ENCODE measurements at places on chromosomes 6 and 20.

GRCh38 chr6:31927863-31928671 lies 550 bp downstream of the C2 start:
- DNase-seq: no peak

DNA sequence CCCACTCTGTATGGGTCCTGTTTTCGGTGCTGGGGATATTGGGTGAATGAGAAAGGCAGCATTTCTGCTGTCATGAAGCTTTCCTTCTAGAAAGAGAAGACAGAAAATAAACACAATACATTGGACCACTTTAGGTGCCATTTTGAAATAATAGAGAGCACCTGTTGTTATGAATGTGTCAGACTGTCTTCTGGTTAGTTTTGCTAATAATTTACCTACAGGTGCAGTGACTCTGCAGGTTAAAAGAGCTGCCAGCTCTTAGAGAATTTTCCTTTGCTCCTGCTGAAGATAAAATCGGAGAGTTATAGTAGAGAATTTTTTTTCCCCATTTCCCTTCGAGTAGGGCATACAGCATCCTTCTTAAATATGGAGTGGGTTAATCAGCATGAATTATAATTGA lies 21.9 kb upstream of the GCLC start:
- DNase-seq: no peak

- no peak for DNase-seq
Observed at GRCh38 chr6:11987386-11987785, 24.7 kb upstream of the HIVEP1 start.

DNA sequence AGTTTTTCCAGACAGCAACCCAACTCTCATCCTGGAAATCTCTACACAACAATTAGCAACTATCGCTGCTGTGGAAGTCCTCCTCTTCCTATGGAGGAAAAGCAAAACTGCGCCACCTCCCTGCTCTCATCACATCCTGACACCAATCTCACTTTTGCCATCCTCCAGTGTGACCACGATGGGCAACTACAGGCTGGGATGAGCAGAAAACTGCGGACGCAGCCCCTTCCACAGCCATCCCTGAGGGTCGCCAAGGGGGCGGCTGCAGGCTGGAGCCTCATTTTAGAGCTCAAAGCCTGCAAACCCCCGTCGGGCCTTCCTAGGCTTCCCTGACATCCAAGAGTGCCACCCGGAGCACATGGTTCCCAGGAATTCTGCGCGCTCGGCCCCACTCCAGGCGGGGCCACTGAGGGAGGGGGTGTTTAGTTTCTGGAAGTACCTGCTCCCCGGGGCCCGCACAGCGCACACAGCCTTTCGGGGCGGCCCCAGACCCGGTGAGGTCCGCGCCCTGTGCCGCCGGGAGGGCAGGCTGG lies 1.2 kb downstream of the TCFL5 start:
- peak; percentile 83 for DNase-seq

- DNase-seq: no peak
Observed at GRCh38 chr6:29791162-29791561, 36.5 kb upstream of the HLA-G start.

GRCh38 chr6:26045928-26046368 lies 41.3 kb upstream of the HFE start:
- DNase-seq: no peak

GRCh38 chr20:44614525-44614924 lies 32.1 kb downstream of the PKIG start:
- DNase-seq: peak; percentile 62

- DNase-seq: no peak
Observed at GRCh38 chr6:52994839-52995088, 320 bp downstream of the GSTA4 start.

- DNase-seq: peak; percentile 40
Observed at GRCh38 chr6:113824411-113824810, 32.7 kb upstream of the MARCKS start.

GRCh38 chr6:20722455-20722854 lies 188.2 kb downstream of the CDKAL1 start:
- DNase-seq: no peak

- no peak for DNase-seq
Observed at GRCh38 chr20:32028647-32029372, 18.6 kb downstream of the CCM2L start.

DNA sequence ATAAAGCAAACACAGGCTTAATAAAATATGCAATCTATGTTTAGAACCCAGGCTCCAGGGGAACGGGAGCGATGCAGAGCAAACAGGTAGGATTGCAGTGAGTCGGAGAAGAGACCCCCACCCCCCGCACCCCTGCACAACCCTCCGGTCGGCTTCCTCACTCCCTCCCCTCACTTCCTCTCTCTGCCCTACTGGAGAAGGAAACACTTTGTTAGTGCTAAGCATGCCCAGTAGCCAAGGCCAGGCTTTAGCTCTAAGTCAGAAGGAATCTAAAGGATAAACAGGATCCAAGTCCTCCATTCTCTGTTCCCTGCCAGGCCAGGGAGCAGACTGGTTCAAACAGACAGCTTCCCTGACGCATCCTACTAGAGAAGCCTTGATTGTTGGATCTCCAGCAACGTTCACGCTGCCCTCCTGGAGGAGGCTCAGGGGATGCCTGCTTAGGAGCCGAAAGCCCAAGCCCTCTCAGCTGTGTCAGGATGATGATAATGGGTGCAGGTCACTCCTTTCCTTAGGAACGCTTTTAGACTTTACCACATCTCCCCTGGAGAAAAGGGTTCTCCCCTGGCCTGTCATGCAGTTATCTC lies 14.7 kb downstream of the FOXQ1 start:
- no peak for DNase-seq

GRCh38 chr6:42790549-42791181 lies 8.8 kb downstream of the BICRAL start:
- no peak for DNase-seq

DNA sequence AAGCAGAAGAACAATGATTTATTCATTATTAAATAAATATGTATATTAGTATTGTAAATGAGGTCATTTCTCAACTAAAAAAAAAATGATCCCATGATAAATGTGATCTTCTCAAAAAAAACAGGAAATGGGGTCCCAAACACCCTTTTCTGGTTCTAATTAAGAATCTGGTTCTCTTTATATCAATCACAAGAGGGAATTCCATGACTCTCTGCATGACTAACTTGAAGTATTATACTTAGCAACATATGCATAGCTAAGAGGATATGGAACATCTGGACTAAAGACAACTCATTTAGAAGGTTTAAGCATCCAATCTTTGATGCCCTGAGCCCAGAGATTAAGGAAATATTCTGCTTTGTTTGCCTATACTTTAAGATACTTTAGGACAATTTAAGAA lies 89.7 kb upstream of the EMILIN3 start:
- DNase-seq: no peak

DNA sequence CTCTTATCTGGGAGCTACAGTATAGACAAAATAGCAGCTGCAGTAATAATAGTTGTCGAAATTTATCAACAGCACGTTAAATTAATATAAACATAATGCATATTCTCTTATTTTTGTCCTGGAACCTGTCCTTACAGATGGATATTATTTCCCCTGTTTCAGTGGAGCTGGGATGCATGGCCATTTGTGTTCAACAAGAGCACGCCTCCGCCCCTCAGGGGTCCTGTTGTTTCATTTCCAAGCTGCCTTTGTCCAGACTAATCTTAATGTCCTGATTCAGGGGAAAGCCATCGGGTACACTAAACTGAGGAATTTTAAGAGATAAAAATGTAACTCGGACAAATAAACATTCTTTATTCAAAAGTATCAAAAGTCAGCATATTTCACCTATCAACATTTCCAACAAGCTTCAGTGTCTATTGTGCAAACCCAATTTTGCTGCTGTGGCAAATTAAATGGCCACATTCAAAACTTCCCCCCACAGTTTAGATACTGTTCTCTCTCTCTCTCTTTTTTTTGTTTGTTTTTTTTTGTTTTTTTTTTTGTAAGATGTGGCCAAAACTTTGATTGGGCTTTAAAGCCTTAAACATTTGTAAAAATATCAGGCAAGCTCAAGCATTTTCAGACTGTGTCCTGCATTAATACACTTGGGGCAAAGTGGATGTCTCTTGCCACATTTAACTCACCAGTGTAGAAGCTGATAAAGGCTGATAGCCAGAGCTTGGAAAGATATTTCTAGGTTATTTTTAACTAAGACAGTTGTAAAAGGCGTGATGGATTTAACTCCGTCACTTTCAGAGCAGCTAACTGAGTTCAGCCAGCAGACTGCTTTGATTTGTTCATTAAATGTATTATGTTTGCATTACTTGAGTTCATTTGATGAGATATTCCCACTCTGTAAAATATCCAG lies 112.5 kb upstream of the QKI start:
- no peak for DNase-seq

DNA sequence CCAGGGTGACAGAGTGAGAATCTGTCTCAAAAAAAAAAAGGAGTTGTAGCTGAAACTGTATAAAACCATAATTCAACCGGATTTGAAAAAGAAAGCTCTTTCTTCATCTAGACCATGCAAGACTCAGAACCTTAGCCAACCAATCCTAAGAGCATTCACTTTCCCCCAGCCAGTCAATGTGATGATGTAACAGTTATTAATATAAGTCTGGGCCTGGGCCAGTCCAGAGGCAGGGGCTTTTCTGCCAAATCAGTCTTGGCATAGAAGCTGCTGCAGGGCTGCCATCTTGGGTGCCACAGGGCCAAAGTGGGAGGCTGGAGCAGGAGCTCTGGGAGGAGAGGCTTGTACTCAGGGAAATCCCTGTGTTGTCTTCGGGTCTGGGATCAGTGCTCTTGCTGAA lies 288.4 kb downstream of the CLIC5 start:
- DNase-seq: no peak

- DNase-seq: no peak
Observed at GRCh38 chr6:100925749-100926148, 44.6 kb upstream of the ASCC3 start.
